C1 segment of cervical spinal cord (tissue), 14 donors: ENCODE measurements at places on chromosomes 5 and 9.

GRCh38 chr9:122265149-122265915 lies 650 bp downstream of the MRRF start:
- no peak for DNase-seq

GRCh38 chr5:133370036-133370831 lies 242.1 kb downstream of the FSTL4 start:
- DNase-seq: no peak

DNA sequence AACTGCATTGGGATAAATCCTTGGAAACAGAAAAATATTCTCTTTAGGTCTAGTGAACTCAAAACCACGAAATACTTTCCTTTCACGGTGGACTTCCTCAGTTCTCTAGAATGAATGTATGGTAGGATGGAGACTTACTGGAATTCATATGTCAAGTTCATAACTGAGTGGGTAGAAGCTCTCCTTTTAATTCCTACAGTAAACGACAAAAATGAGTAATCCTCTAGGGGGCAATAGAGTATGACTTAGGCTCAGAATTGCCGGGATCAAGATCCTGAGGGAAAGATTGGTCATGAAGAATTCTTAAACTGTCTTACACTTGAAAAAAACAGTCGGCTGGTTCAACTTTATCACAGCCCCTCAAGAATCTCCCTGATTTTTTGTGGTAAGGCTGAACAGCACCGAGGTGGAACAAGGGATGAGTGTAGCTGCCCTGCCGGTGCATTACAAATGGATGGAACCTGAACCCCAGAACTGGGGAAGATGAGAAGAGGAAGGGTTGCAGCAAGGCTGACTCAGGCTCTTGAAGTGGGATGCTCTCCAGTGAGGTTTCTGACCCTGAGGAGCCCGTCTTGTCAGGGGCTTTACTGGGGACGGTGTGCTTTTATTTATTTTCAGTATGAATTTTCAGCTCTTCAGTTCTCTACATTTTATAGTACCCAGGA lies 14.0 kb upstream of the LOX start:
- DNase-seq: no peak

- no peak for DNase-seq
Observed at GRCh38 chr5:5906778-5907177, 471.6 kb downstream of the MED10 start.

- DNase-seq: no peak
Observed at GRCh38 chr9:105757496-105758251, 63.3 kb downstream of the TMEM38B start.

GRCh38 chr5:37212096-37212495 lies 37.1 kb downstream of the CPLANE1 start:
- no peak for DNase-seq

- no peak for DNase-seq
Observed at GRCh38 chr5:146667633-146668272, 151.8 kb upstream of the GPR151 start.

- DNase-seq: no peak
Observed at GRCh38 chr5:35016174-35017051, 31.3 kb downstream of the AGXT2 start.
